ENCODE measurements at places on chromosomes 5 and 9.

GRCh38 chr9:121990600-121991306 lies 102.4 kb downstream of the TTLL11 start:
- DNase-seq, result no peak

DNA sequence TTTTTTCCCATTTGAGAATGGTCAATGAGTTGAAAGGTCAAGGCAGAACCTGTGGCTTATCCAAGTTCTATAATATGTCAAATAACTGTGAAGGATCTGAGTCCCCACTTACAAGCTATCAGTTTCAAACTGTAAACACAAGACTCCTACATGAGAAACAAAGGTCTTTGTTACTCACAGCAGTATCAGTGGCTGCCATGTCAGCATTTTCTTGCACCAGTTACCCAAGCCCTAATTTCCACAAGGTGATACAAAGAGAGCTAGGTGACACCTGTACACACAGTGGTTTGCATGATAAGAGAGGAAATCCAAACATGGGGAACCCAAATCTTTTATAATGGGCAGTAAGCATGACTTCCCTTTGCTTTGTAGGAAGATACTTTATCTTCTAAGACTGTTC lies 8.0 kb upstream of the UBQLN1 start:
- no peak for DNase-seq

GRCh38 chr9:107636571-107637381 lies 147.2 kb upstream of the KLF4 start:
- DNase-seq, result no peak

DNA sequence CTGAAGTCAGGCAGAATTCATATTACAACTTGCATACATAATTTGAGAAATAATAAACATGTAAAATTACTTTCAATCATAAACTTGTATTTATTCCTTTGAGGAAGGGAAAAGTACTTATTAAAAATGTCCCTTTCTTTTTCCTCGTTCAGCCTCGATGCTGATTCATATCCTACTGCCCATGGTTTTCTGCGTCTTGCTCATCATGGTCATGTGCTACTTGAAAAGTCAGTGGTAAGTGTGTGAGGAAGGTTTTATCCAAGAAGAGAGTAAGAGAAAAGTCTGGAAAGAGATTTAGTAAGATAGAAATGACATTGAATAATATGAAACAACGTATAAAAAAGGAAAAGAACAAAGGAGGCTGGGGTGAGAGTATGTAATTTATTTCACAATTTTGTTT lies 85.9 kb downstream of the OSMR start:
- DNase-seq, result no peak

- no peak for DNase-seq
Measured at GRCh38 chr5:94263068-94263467, 355.3 kb downstream of the KIAA0825 start.

GRCh38 chr5:153168241-153168640 lies 322.2 kb upstream of the GRIA1 start:
- DNase-seq, result no peak

- DNase-seq, result no peak
Measured at GRCh38 chr9:34809504-34810186, 99.7 kb upstream of the CCL21 start.

DNA sequence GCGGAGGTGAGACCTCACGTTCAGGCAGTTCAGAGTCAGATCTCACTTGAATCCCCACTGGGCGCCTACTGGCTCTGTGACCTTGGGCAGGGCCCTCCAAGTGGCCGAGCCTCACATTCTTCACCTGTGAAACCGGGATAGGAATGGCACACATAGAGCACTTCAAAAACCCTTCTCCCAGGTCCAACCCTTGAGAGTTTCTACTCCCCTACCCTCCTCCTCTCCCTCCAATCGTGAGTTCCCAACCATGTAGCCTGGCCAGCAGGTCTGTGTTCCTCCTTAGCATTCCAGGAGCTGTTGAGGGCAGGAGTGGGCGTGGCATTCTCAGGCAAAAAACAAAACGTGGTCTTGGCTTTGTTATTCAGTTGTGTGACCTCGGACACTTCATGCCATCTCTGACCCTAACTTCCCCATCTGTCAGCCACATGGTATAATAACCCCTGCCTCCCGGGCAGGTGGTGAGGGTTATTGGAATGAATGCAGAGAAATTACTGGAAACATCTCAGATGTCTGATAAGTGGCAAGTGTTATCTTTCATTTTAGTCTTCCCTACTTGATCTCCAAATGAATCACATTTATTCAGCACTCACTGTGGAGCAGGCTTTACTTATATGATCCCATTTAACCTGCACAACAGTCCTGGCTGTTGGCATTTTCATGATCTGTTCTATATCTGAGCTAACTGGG lies 112.8 kb upstream of the BOD1 start:
- DNase-seq, result no peak

DNA sequence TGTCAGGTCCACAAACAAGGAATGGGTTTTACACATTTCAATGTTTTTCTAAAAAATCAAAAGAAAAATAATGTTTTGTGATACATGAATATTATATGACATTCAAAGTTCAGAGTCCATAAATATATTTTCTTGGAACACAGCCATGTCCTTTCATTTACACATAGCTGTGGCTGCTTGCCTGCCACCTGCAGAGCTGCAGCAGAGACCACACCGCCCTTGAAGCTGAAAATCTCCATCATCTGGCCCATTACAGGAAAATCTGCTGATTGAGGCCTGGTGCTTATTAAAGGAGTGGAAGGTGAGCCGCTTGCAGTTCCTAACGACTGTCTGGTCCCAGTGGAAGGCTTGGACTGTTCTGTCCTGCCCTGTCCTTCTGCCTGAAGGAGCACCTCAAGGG lies 232.6 kb upstream of the ADAMTS16 start:
- DNase-seq, result no peak

GRCh38 chr9:84070590-84070989 lies 90.0 kb downstream of the RMI1 start:
- no peak for DNase-seq

DNA sequence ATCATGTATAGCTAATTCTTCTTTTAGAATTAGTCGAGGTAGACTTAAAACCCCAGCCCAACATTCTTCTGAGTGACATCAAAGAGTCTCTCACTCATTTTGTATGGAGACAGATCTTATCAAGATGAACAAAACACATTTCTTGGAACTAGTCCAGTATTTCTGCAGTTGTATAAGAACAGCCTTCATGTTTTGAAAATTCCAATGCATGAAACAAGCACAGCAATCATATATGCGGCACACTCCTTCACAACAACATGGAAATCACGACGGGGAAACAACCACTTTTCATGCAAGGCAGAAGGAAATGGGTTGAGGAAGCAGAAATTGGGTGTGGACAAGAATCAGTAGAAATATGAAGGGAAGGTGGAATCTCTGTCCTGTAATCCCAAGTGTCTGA lies 113.8 kb downstream of the PLK2 start:
- DNase-seq, result no peak

DNA sequence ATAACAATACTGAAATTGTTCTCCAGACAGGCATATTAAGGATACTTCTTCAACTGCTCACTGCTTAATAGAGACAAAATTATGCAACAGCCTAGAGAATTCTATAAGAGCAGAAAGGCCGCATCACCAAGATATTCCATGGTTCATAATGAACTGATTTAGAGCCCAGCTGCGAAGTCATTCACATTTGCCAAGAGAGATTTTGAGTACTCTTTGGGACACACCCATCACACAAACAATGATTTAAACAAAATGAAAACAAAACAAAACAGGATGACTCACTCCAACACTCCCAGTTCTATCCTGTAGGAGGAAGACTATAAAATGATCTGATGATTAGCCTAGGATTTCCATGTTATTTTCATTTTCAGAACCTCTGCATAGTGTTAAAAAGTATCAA lies 145.7 kb upstream of the GNA14 start:
- DNase-seq, result no peak

DNA sequence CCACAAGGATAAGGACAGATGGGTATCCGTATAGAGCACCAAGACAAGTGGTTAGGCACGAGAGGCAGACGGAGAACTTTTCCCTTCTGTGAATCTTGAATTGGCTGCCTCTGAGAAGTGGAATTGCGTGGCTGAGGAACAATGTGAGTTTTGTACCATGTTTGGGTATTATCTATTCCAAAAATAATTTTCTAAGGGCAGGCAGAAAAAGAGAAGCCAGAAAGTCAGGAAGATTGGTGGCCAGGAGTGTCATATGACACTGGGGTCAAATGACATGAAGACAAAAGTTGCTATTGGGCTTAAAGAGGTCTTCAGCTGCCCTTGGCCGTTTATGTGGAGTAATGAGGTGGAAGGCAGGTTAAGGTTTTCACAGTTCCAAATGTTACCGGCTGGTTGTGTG lies 14.5 kb downstream of the HABP4 start:
- no peak for DNase-seq

- DNase-seq, result no peak
Measured at GRCh38 chr5:137195483-137195882, 303.6 kb downstream of the SPOCK1 start.

- DNase-seq, result no peak
Measured at GRCh38 chr5:140261403-140262171, 41.3 kb downstream of the PFDN1 start.

DNA sequence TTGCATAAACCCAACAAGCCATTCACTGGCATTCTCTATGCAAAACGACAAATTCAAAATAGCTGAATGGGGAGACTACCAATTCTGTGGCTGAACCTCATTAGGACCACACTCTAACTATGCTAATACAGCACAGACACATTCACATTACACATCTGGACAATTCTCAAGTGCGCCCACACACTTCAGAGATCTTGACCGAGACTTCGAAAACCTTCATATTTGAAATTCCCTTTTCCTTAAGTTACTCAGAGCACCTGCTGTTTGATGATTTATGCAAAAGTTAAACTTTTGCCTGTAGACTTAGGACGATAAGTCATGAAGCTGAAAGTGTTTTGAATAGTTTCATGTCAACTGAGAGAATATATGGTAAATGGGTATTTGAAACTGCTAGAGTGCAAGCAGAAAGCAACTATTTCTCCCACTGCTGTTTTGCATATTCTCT lies 111.9 kb downstream of the FBN2 start:
- no peak for DNase-seq

- DNase-seq, result no peak
Measured at GRCh38 chr5:91122651-91123050, 260.5 kb downstream of the ARRDC3 start.

GRCh38 chr9:68637020-68637419 lies 68.0 kb upstream of the PIP5K1B start:
- no peak for DNase-seq

GRCh38 chr5:96144289-96144688 lies 182.6 kb upstream of the ELL2 start:
- DNase-seq, result no peak

GRCh38 chr9:75788006-75788634 lies 102.4 kb upstream of the PCSK5 start:
- DNase-seq, result no peak

GRCh38 chr5:142984011-142984410 lies 213.8 kb downstream of the ARHGAP26 start:
- no peak for DNase-seq

DNA sequence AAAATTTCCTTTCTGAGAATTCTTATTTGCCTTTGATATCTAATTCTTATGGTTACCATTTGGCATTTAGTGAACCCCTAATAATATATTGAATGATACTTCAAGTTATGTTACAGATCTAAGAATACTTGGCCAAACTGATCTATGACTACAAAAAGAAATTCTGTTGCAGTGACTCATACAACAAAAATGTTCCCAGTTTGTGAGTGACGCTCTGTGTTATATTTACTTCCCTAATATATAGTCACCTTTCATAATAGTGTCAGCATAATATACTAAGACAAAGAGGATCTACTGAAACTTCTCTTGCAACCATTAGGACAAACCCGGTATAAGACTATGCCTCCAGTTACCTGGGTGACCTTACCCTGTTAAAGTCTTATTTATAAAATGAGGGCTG lies 216.9 kb upstream of the TLX3 start:
- DNase-seq, result no peak

- DNase-seq, result peak; percentile 3
Measured at GRCh38 chr5:1737790-1738405, 61.7 kb downstream of the MRPL36 start.

DNA sequence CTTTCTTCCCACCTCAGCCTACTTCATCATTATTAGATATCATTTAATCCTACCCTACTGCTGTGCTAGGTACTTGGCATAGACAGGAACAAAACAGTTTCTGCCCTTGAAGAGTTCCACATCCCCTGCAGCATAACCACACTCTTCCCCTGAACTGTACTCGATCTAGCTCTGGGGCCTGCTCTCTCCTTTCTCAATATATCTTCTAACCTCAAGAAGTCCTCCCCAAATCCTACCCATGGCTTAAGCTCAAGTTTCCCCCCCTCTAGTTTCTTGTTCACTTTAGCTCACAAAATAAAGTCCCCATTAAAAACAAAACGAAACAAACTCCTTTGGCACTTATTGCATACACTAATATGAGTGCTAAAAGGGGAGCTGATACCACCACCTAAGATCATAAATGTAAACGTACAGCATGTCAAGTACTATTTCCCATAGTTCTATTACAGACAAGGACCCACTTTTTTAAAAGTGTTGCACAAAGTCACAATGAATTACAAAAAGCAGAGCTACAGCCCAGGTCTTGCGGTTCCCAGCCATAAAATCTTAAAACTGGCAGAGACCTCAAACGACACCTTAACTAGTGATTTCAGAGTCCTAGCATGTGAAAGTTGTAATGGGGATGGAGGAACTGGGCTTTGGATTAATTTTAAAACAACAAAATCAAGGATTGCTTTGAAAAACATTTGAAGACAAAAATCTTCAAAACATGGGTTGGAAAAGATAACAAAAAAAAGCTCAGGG lies 80.7 kb downstream of the PTPDC1 start:
- no peak for DNase-seq

GRCh38 chr5:168426864-168427172 lies 59.5 kb upstream of the RARS1 start:
- DNase-seq, result no peak

DNA sequence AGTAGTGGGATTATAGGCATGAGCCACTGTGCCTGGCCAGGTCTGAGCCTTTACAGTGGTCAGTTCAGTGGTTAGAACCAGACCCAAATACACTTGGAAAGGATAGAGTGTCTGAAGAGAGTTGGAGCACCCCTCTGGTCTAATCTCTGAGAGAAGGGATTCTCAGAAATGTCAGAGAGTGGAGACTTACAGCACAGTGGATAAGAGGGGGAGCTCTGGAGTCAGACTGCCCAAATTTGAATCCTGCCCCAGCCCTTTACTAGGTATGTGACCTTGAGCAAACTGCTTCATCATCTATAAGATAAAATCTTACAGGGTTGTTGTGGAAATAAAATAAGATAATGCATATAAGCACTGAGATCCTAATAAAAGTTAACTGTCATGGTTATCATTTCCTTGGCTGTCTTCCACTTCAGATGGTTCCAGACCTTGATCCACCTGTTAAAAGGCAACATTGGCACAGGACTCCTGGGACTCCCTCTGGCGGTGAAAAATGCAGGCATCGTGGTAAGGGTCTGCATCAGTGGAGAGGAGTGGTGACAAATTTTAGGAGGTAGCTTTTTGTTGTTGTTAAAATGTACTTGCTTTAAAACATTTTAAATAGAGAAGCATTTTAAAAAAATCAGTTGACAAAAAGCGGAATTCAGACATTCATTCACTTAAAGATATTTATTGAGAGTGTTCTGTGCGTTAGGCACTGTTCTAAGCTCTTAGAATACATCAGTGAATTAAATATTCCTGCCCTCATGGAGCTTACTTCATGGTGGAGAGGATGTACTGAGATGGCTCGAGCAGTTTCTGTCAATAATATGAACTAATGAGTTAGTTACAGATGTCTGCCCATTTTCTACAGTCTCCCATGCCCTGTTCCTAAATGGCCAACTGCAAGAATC lies 16.0 kb downstream of the SLC36A1 start:
- DNase-seq, result no peak

Measured in SK-N-MC (cell line).